ENCODE measurements at places on chromosomes 4 and X. TPM values are rescaled to one million over a fixed set of nuclear protein-coding genes. Genes with fewer than 3 reads are reported as not detected.
A peak's percentile ranks its signal among the peaks of the same experiment; 100 is the strongest.

Gene PRDM8
- total RNA-seq: not detected

Gene CLCN5
- total RNA-seq: 14.2 TPM

Gene CYSLTR1
- 0.07 TPM for total RNA-seq

Gene ATP8A1
- total RNA-seq: 15.1 TPM

Gene MED12
- 38.4 TPM for total RNA-seq

Gene SLC2A9
- not detected for total RNA-seq

Gene HAND2
- 0.09 TPM for total RNA-seq

Gene NKX6-1
- total RNA-seq: 0.09 TPM

GRCh38 chr4:154368060-154368459 lies 123.5 kb downstream of the DCHS2 start:
- peaks cover 11% of the 10 kb centered on the region for H3K4me1 ChIP-seq
- H3K27ac ChIP-seq: no peak overlapping the region
- no peaks in the 10 kb centered on the region for H3K27me3 ChIP-seq
- no peak overlapping the region for H3K4me3 ChIP-seq
- no peaks in the 10 kb centered on the region for H3K36me3 ChIP-seq
- DNase-seq: no peak

GRCh38 chr4:146105464-146105863 lies 70.1 kb upstream of the LSM6 start:
- H3K27ac ChIP-seq: no peak overlapping the region
- no peak for DNase-seq
- no peaks in the 10 kb centered on the region for H3K27me3 ChIP-seq
- 0 out of 2 replicates have a peak, but pooled peaks cover 2% of the 10 kb centered on the region for H3K4me1 ChIP-seq
- no peak overlapping the region for H3K4me3 ChIP-seq
- H3K36me3 ChIP-seq: no peaks in the 10 kb centered on the region

GRCh38 chr4:8859550-8860095 lies 12.0 kb downstream of the HMX1 start:
- no peak overlapping the region for H3K27ac ChIP-seq
- H3K27me3 ChIP-seq: peaks cover 99% of the 10 kb centered on the region
- H3K4me1 ChIP-seq: peaks cover 33% of the 10 kb centered on the region
- no peaks in the 10 kb centered on the region for H3K36me3 ChIP-seq
- DNase-seq: no peak

GRCh38 chr4:6943885-6944225 lies 34.2 kb downstream of the TBC1D14 start:
- peaks cover 64% of the 10 kb centered on the region for H3K4me1 ChIP-seq
- H3K27ac ChIP-seq: peak overlapping the region; percentile 68
- no peaks in the 10 kb centered on the region for H3K27me3 ChIP-seq
- H3K36me3 ChIP-seq: no peaks in the 10 kb centered on the region
- DNase-seq: no peak

- DNase-seq: peak; percentile 78
- no peak overlapping the region for H3K4me3 ChIP-seq
- H3K4me1 ChIP-seq: peaks cover 4% of the 10 kb centered on the region
- peak overlapping the region; percentile 60 for H3K27ac ChIP-seq
- H3K27me3 ChIP-seq: no peaks in the 10 kb centered on the region
These were observed 13.3 kb upstream of the IL3RA start for GRCh38 chrX:1323315-1323714.

GRCh38 chr4:65954416-65954815 lies 284.1 kb upstream of the EPHA5 start:
- DNase-seq: no peak
- peaks cover 5% of the 10 kb centered on the region for H3K4me1 ChIP-seq
- H3K27ac ChIP-seq: no peak overlapping the region
- H3K4me3 ChIP-seq: no peak overlapping the region
- no peaks in the 10 kb centered on the region for H3K27me3 ChIP-seq
- no peaks in the 10 kb centered on the region for H3K36me3 ChIP-seq

GRCh38 chrX:750812-751211 lies 120.2 kb downstream of the SHOX start:
- no peak overlapping the region for H3K4me3 ChIP-seq
- peaks cover 2% of the 10 kb centered on the region for H3K4me1 ChIP-seq
- no peak overlapping the region for H3K27ac ChIP-seq
- no peaks in the 10 kb centered on the region for H3K36me3 ChIP-seq
- peaks cover 3% of the 10 kb centered on the region for H3K27me3 ChIP-seq

GRCh38 chr4:25448379-25449109 lies 71.5 kb downstream of the ANAPC4 start:
- peaks cover 33% of the 10 kb centered on the region for H3K4me1 ChIP-seq
- no peaks in the 10 kb centered on the region for H3K36me3 ChIP-seq
- no peak for DNase-seq
- H3K27me3 ChIP-seq: peaks cover 3% of the 10 kb centered on the region

- DNase-seq: no peak
- no peak overlapping the region for H3K4me3 ChIP-seq
- no peaks in the 10 kb centered on the region for H3K27me3 ChIP-seq
- H3K27ac ChIP-seq: peak overlapping the region; percentile 85
These were observed 1520.1 kb downstream of the PCDH18 start for GRCh38 chr4:136012220-136012619.

GRCh38 chrX:43970528-43970927 lies 2.7 kb downstream of the NDP start:
- no peak overlapping the region for H3K4me3 ChIP-seq
- no peaks in the 10 kb centered on the region for H3K36me3 ChIP-seq
- peaks cover 35% of the 10 kb centered on the region for H3K4me1 ChIP-seq
- DNase-seq: no peak

DNA sequence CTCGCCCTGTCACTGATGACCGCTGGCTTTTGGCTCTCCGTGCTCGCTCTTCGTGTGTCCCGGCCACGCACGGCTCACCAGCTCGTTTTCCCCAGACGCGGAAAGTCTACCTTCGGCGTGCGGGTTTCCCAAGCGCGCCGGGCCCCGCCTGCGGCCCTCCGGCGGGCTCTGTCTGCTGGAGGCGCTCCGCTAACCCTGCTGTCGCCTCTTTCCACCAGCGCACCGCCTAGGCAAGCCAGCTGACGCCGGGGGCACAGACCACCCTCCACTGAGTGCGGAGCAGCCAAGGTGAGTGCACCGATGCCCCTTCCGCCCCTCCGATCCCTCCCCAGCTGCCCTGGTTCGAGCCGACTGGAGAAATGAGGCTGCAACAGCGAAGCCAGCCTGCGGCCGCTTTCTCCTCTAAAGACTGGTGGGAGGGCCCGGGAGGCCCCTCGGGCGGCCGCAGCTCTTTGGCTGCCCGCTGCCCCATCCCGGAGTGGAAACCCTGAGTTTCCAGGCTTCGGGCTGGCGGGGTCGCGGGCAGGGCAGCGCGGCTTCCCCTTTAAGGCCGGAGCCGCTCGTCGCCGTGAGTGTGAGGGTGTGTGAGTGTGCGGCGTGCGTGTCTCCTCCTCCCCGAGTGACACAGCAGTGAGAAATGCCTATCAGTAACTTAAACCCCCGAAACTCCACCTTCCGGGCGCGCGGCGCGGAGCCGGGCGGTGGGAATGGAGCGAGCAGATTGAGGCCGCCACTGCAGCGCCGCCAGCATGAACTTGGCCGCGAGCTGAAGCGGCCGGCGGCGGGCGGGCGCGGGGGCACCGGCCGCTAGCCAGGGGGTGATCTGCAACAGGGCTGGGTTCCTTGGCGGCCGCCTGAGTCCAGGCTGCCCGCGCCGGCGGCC lies at the start of gene MAMLD1:
MAMLD1 (plus strand) TSS at position 719 of the 883 bp plus-strand sequence. CDS start 82,200 bp downstream, outside the sequence.
- H3K27me3 ChIP-seq: peaks cover 79% of the 10 kb centered on the region
- peaks cover 15% of the 10 kb centered on the region for H3K4me1 ChIP-seq
- peak within 1 kb of the TSS; percentile 66 for H3K4me3 ChIP-seq
- H3K36me3 ChIP-seq: no peaks in the 10 kb centered on the region
